ENCODE measurements at places on chromosomes 13 and 19.

DNA sequence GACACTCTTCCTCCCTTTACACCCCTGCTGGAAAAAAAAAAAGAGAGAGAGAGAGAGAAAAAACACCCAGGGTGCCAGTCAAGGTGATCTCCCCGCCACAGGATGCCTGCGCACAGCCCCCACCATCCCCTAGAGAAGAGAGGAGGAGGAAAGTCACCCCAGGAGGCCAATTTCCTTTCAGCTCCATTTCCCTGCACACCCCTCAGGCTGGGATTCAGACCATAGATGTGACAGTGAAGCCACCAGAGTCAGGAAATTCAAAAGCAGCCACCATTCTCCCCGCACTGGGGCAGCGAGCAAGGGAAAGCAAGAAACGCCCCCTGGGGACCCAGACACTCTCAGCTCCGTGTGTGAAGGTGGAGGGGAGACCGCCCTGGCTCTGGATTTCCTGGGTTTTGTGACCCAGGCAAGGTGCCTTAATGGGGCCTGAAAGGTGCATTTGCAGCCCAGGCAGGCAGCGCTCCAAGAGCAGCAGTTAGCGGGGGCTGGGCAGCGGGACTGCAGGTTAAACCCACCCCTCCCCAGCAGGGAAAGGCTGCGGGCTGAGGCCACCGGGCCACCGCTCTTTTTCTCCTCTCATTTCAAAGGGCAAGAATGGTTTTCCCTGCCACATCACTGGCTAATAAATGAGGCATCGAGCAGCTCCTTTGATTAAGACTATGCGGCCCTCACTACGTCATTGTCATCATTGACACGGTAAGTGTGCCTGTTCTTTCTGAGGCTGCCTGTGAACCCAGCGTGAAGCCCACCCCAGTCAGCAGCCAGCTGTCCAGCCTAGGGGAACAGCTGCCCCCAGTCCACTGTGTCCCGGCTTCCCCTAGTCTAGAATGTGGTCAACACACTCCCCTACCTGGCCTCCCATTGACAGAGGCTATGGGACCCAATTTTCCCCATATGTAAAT is 83.8 kb upstream of the TM9SF2 start:
- DNase-seq, result no peak

GRCh38 chr13:111312944-111313590 is 7.4 kb upstream of the TEX29 start:
- no peak for DNase-seq

DNA sequence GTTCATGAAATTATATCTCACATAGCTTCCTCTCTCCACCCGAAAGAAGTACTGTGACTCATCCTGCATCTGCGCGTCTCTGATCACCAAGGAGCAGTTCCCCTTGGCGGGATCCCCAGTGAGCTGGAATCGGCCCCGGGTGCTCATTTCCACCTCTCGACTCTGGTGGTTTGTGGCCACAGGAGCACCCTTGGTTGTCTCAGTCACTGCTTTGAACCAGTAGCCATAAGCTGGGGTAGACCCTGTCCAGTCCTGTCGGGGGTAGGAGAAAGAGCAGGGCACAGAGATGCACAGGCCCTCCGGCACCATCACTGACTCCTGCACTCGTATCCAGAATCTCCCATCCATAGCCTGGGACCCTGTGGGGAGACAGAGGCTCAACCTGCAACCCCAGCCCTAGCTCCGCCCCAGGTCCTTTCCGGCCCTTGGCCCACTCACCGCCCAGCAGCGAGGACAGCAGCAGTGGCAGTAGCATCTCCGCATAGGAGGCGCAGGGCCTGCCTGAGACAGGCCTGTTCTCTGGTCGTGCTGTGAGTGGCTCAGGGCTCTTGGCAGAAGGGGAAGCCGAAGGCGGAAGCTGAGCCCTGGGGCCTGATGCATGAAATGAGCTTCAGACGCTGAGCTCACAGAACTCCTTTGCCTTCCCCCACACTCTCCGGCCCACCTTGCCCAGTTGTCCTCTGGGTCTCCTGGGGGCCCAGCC is at the start of gene SIGLEC10:
Gene SIGLEC10 (minus strand): TSS at position 536 of the 703 bp plus-strand sequence. CDS start 61 bp downstream, at position 475.
- DNase-seq, result no peak

DNA sequence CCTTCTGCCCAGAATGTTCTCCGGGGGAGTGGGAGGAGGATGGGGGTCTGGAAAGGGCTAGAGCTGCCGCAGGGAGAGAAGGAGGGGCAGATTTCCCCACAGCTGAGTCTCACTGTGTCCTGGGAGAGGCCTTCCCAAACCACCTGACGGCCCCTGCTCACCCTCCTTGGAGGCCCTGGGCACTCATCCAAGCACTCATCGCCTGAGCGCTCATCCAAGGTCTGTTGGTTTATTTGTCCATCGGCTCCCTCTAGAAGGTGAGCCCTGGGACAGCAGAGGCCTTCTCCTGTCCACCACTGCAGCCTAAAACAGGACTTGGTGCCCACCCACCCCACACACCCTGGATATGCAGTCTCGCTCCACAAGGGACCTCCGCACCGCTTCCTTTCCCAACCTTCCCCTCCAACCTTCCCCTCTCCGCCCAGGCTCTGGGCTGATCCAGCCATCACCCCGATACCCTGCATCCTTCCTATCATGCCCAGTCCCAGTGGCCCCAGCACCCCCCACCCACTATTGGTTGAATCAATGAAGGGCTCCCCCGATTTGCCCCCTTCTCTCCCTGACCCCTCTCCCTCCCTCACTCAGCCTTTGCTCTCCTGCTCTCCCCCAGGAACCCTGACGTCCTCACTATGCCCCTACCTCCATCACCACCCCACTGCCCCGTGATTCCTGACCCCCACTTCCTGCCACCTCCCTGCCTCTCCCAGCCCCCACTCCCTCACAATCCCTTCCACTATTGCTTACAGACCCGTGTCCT is 1.7 kb downstream of the UBXN6 start:
- peak; percentile 85 for DNase-seq

DNA sequence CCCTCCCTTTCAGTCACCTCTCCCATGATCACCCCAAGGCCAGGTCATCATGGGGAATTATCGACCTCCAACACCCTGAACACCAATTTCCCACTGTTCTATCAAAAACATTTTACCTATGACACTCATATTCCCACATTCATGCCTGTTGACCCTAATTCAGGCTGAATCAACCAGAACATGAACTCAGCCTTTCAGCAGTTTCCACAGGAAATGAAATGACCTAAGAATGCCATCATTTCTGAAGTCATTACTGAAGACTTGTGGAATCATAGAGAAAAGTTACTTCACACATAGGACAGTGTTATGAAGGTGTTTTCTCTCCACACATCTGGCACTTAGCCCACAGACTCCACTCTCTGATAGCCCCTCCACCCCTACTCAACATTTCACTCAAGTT is 29.9 kb upstream of the FAM124A start:
- peak; percentile 26 for DNase-seq

DNA sequence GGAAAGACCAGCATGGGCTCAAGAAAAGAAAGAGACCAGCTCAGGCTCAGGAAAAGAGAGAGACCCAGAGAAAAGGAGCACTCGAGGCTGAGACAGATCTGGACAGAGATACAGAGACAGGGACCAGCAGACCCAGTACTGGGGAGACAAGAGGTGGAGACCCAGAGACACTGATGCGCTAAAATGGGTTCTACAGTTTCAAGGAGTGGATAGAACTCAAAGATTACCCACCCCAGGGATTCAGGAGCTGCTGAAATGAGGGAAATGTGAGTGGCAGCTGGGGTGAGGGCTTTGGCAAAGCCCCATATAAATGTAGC is 609 bp upstream of the ZSCAN18 start:
- DNase-seq, result no peak

DNA sequence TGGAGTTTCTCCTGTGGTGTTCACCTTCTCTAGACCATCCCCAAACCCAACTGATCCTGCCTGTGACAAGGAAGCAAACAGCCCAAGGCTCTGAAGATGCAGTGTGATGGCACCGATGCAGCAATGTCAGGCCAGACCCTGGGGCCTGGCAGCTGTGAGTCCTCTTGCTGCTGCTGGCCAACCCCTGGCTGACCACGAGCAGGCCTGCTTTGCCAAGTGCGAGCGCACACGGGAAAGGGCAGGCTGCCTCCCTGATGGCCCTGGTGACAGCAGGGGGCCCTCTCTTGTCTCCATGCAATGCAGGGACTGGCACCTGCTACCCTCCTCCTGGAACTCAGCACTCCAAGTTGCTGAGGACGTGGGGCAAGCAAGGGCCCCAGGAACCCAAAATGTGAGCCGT is 5.4 kb upstream of the VSTM2B start:
- DNase-seq, result no peak

DNA sequence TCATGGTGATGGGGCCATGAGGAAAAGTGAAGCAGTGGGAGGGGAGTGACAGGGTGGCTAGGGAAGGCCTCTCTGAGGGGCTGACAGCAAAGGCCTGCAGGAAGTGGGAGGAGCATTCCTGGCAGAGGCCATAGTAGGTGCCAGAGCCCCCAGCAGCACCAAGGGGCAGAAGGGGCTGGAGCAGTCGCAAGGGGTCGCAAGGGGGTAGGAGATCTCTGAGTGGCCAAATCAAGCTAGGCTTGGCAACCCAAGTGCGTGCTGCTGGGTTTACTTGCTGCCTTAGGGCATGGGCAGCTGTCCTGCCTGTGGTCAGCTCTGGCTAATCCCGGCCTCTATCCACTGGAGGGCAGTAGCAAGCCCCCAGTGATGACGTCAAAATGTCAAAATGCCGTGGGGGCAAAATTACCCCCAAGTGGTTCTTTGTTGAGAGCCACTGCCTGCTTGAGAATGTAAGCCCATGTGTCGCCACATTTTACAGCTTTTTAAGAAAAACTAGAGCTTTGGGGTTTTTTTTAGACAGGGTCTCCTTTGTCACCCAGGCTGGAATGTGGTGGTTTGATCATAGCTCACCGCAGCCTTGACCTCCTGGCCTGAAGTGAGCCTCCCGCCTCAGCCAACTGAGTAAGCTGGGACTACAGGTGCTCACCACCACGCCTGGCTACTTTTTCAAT is 11.8 kb downstream of the CCDC97 start:
- peak; percentile 85 for DNase-seq

DNA sequence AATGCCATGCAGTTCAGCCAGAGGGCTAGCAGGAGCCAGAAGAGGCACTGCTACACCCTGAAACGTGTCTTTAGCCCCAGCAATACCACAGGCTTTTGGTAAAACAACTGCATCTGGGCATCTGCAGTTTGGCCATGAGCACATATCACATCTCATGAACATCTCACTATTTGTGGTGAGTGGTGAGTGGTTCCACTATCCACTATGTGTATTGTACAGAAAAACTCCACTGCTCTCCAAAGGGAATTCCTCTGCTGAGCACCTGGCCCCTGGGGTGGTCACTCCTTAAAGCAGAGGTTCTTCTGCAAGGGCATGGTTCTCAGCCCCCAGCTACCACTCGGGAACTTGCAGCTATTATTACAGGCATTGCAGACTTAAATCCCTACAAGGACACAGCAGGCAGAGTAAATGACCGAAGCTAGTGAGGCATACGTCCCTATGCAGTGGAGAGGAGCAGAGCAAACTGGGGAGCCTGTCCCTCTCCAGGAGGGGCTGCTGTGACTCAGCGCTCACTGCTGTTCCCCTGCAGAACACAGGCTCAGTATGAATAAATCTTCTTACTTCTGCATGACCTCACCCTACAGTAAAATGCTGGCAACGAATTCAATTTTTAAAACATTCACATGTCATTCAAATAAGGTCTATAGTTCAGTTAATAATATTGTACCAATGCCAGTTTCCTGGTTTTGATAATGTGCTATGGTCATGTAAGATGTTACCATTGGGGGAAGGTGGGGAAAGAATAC is 332.4 kb upstream of the ZNF507 start:
- DNase-seq, result no peak

DNA sequence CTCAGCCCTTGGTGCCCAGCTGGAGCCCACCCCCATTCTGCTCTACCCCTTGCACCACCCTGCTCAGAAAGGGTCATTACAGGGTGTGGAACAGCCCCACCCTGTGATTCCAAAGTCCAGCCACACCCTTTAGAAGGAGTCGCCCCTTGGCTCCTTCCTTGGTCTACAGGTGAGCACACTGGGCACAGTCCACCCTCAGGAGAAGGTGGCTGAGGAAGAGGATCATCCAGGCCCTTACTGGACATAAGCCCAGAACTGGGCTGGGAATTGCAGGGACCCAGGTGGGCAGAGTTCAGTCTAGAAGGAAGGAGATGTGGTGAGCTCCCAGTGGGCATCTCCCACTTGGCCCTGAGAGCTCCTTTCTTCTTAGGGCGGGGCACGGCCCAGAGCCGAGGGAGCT is 8.6 kb downstream of the SLC46A3 start:
- DNase-seq, result no peak

DNA sequence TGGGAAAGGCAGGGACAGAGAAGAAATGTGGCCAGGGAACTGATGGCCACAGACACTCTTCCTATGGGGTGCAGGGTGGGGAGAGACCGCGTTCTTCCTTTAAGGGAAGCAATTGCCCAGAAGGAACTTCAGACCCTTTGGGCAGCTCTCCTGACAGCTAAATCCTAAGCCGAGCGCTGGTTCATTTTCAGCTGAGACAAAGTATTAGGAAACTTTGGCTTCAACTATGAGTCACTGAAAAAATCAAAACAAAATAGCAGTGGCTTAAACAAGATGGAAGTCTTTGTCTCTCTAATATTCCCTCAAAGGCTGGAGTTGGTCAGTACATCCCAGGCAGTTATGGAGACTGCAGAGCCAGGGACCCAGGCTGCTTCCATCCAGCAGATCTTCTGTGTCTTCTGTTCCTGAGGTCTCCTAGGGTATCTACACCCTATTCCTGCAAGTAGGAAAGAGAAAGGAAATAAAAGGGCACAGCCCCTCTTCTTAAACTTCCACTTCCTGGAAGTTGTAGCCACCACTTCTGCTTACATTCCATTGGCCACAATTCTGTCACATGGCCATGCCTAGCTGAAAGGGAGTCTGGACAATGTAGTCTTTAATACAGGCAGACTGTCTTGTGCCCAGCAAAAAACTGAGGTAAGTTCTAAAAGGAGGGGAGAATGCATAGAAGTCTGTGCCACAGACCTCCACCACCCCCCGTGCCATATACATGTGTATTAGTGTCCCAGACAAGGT is 163.5 kb downstream of the KATNAL1 start:
- peak; percentile 77 for DNase-seq

GRCh38 chr19:13441810-13442512 is 64.3 kb downstream of the CACNA1A start:
- DNase-seq, result peak; percentile 41

DNA sequence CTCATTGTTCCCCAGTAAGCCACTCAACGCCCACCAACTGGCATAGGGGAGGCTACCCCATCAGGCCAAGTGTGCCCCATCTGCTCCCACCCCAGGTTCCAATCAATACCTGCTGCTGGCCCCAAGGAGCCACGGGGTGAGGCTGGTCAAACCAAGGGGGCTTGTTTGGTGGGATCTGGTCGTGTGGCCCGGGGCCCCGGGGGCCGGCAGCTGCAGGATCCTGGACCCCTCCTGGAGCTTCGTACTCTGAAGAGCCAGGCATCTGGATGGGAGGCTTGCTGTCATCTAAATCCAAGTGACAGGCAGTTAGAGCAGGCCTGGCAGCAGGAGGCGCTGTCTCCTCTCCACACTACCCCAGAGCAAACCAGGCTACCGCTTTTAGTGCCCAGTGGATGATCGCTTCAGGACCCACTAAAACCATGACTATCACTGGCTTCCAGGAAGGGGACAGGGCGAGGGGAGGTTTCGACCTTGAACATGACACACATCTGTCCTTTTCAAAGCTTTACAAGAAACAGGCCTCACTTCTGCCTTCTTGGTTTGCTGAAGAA is 14.2 kb downstream of the CHERP start:
- DNase-seq, result peak; percentile 16

- DNase-seq, result no peak
Observed at GRCh38 chr13:29782798-29783197, 67.6 kb downstream of the UBL3 start.

GRCh38 chr13:73413656-73414055 is 354.9 kb downstream of the KLF5 start:
- no peak for DNase-seq
